Transverse colon (tissue), 4 donors: ENCODE measurements at places on chromosomes 11 and 22. TPM values are rescaled to one million over a fixed set of nuclear protein-coding genes. Genes with fewer than 3 reads are reported as not detected.
A peak's percentile ranks its signal among the peaks of the same experiment; 100 is the strongest.

The RIMBP3B gene
- not detected for total RNA-seq

DNA sequence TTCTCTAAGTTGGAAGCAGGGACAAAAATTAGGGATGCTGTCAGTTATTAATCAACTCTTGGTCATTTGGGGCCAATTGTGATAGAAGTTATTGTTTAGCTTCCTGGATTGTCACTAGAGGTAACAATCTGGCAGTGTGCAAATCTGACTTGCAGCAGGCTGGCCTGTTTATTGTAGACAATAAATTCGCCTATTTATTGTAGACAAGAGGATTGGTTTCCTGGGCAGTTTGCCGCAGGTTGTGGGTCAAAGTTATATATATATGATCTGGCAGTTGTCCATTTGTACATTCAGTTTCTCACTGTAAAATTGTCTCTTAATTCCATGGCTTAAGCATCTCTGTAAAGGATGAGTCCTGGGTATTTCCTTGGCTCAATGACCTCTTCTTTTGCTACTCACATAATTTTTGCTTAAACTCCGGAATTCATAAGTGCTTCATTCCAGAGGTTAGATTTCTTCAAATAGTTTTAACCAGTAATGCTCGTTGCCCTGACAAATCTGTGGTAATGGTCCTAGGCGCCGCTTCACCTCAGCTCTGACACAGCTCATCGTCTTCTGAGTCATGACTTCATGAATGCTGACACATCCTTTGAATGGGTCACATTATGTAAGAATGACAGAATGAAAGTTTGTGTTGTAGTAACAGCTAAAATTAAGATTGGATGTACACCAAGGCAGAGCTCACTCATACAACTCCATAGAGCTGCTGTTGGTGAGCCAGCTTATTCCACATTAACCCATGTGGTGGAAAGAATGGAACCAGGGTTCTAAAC lies 7.8 kb upstream of the MMP3 start:
- peak; percentile 15 for DNase-seq

- no peak for DNase-seq
These were observed at the start of gene DRD2 for GRCh38 chr11:113475160-113475761. Gene DRD2, minus strand, starts transcription at chr11:113475398. Its CDS starts 50,747 bp downstream, at chr11:113424651.

GRCh38 chr22:19836512-19836911 lies 18.2 kb downstream of the GNB1L start:
- no peak for DNase-seq

GRCh38 chr11:105156720-105157119 lies 17.2 kb upstream of the CARD18 start:
- no peak for DNase-seq

DNA sequence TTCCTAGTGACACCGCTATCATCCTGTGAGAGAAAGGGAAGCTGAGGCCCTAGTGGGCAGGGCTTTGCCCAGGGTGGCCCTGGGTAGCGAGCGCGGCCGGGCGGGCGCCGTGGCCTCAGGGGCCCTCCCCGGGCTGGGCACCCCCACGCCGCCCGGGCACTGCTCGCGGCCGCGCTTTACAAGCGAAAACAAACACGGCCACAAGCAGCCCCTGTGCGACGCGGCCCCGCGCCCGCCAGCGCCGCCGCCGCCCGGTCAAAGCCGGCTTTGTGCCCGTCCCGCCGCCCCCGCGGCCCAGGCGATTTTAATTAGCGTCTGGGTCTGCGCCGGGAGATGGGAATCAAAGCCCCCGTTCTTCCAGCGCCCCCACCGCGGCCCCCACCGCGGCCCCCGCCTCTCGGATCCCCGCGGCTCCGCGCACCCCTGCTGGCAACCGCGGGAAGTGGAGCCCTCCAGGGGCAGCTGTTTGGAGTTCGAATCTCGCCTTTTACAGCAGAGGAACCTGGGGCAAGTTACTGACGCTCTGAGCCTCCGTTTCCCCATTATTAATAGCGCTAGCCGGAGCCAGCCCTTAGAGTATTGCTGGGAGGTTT lies 47.9 kb downstream of the CHRDL2 start:
- peak; percentile 17 for DNase-seq

DNA sequence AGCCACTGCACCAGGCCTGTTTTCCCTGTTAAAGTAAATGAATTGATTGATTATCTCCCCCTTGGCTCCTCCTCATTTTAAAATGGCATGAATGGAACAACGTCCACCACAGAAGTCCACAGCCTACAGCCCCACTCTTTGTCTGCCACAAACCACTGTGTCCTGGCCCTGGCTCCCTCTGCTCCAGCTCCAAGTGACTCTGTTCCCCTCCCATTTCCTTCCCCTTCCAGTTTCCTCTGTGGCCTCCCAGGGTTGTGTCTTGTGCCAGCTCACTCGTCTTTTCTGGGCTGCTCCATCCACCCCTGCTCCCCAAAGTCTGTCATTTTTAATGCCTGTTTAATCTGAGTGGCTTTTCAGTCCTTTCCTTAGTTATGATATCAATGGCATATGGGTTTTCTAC lies 52.4 kb upstream of the CD5 start:
- no peak for DNase-seq

DNA sequence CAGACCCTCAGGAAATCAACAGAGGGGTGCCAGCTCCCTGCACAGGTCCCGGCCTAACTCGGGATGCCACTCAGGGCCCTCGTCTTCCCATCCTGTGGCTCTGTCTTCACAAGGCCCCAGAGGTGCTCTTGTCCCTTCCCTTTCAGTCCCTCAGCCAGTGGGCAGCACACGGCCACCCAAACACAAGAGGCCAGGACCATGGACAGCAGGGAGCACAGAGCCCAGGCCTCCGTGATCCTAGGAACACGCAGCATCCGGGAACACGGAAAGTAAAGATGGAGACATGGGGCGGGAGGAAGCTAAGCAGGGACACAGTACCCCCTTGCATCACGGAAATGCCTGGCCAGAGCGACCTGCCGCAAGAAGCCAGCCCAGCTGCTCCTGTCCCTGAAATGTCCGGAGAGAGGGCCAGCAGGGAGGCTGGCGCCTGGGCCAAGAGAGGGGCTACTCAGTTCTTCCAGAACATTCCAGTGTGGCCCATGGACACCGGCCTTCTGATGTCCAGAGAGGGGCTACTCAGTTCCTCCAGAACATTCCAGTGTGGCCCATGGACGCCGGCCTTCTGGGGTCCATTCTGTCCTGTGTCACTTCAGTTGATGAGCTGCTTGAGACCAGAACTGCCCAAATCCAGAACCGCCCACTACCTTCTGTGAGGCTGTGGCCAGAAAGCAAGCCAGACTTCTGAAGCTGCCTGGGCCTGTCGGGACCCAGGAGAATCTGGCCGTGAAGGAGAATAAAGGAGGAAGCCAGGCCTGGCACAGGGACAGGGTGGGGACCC lies 274.0 kb downstream of the BRD1 start:
- no peak for DNase-seq

DNA sequence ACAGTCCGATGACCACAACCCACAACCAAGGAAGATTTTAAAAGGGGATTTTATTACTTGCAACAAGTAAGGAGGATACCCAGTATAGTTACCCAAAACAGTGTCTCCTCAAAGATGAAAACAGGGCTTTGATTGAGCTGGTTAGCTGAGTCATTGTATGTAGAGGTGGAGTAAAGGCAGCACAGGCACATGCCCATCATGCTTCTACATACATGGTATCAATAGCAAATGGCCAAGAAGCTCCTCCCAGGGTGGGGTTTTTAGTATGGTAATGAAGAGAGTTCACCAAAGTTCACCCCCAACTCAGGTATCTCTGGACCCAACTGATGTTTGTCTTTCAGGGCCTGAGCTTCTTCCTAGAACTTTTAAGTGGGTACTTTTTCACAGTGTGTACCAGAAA lies 157.1 kb upstream of the CEP126 start:
- no peak for DNase-seq

DNA sequence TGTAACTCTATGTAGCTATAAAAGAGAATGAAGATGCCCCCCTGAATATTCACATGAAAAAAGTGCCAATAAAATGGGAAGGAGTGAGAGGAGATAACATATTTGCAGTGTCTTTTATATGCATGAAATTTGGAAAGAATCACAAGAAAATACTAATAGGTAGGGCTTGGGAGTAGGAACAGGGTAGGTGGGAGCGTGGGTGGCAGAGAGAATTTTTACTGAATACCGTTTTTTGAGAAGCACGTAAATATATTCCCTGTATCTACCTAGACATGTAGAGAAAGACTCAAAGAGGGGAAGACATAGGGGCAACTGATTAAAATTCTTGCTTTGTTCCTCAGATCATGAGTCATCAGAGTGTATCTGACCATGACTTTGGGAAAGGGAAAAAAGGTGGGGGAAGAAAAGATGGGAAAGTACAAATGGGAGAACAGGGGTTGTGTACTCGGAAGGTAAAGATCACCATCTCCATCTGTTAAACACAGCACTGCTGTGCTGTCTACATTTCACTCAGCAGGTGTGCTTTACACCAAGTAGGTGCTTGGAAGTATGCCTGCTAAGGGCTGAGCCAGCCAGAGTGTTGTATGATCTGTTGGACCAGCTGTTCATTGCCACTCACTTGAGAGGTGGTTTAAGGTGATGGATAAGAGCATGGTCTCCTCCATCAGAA lies 16.0 kb downstream of the PRR5L start:
- DNase-seq = no peak

- no peak for DNase-seq
These were observed at the start of gene MAPK12 for GRCh38 chr22:50261615-50262459. Gene MAPK12, minus strand, starts transcription at chr22:50261683. Its CDS starts 174 bp downstream, at chr22:50261509.

DNA sequence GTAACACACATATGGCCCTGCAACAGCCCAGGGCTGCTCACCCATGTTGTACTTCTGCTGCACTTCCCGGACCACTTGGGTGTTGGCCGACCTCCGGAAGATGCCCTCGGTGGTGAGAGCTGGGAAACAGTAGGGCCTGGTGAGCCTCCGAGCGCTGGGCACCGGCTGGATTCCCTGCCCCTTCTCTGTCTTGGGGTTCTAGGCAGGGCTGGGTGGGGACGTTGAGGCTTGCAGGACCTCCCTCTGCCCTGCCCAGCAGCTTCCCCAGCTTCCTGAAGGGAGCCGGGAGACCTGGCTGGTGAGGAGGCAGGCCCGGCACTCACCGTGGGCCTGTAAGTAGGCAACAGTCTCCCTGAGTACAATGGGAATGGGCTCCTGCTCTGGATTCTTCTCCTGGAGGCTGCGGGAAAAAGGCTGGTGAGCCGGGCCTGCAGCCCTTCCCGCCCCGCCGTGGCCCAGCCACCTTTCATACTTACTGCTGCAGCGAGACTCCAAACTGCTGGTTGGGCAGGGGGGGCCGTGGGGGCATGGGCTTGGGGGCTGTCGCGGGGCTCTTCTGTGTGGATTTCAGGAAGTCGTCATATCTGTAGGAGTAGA lies 20.2 kb downstream of the ARHGAP1 start:
- no peak for DNase-seq

The GLYAT gene
- not detected for total RNA-seq

GRCh38 chr11:14184028-14184940 lies 174.7 kb downstream of the RRAS2 start:
- no peak for DNase-seq

GRCh38 chr11:101459020-101459419 lies 124.8 kb downstream of the TRPC6 start:
- DNase-seq = no peak

GRCh38 chr22:37384691-37385090 lies 42.6 kb downstream of the ELFN2 start:
- DNase-seq = no peak

The C11orf65 gene
- 1.1 TPM for total RNA-seq

The CYP2D6 gene
- 1.2 TPM for total RNA-seq

DNA sequence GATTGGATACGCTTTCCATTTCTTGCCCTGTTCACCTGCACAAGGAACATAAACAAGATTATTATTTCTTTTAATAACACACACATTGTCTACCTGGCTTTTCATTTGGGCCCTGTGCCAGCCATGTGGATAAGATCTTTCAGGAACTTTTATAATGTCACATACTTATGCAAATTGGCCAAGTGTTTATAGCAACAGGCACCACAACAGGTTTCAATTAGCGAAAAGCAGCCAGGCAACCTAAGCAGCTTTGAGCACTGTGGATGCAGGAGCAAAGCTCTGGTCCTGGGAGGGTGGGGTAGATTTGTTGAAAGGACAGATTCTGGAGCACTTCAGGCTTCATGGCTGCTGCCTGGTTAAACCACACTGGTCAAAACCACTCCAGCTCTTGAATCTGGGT lies 217.4 kb downstream of the BARX2 start:
- no peak for DNase-seq

DNA sequence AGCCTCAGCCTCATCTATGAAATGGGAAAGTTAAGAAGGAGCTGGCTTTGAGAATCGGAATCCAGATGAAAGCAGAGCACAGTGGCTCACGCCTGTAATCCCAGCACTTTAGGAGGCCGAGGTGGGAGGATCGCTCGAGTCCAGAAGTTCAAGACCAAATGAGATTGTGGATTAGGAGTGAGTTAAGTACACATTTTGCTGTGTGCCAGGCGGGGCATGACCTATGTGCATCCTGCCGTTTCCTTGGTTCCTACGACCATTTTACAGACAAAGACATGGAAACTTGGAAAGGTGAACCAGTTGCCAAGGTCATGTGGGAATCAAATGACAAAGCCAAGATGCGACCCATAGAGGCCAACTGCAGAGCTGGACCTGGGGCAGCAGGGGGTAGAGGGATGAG lies 4.2 kb downstream of the PLA2G3 start:
- DNase-seq = no peak

The MAPK8IP1 gene
- total RNA-seq = 1.9 TPM

The CCDC87 gene
- total RNA-seq = not detected

GRCh38 chr11:122799406-122800105 lies 38.7 kb upstream of the CRTAM start:
- no peak for DNase-seq
